ENCODE measurements at places on chromosomes 13 and 19.
A peak's percentile ranks its signal among the peaks of the same experiment; 100 is the strongest.

DNA sequence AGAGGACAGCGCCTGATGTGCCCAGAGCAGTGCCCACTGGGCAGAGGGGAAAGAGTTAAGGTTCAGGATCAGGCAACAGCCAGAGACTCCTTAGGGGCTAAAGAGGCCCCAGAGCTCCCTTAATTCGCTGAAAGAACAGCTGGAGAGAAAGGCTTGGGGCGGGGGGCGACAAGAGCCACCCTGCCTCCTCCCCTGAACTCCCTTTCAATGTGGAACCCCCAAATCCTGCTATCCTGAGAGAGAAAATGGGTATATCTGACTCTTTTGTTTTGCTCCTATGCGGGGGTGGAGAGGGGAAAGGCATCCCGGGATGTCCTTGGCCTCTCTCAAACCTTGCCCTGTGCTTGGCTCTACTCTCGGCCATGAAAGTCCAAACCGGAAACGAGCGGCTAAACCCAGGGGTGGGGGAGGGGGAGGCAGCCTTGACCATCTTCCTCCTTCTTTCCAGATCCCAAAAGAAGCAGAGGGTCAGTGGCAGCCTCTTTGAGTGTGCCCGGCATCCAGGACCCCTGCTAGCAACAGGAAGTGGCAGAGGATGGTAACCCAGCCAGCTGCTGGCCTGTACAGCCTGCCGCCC lies 4.7 kb downstream of the PRKACA start:
- no peak overlapping the region for H3K27ac ChIP-seq
- H3K27me3 ChIP-seq: no peaks in the 10 kb centered on the region
- no peak for DNase-seq
- H3K4me1 ChIP-seq: peaks cover 29% of the 10 kb centered on the region
- no peaks in the 10 kb centered on the region for H3K36me3 ChIP-seq

GRCh38 chr19:5263615-5264014 lies 77.0 kb downstream of the PTPRS start:
- DNase-seq: no peak
- H3K27me3 ChIP-seq: no peaks in the 10 kb centered on the region
- no peak overlapping the region for H3K4me3 ChIP-seq
- H3K27ac ChIP-seq: no peak overlapping the region
- H3K4me1 ChIP-seq: no peaks in the 10 kb centered on the region

- H3K4me1 ChIP-seq: no peaks in the 10 kb centered on the region
- no peak for DNase-seq
- no peak overlapping the region for H3K4me3 ChIP-seq
- no peak overlapping the region for H3K27ac ChIP-seq
Measured at GRCh38 chr13:45707516-45708100, 5.5 kb downstream of the CBY2 start.

DNA sequence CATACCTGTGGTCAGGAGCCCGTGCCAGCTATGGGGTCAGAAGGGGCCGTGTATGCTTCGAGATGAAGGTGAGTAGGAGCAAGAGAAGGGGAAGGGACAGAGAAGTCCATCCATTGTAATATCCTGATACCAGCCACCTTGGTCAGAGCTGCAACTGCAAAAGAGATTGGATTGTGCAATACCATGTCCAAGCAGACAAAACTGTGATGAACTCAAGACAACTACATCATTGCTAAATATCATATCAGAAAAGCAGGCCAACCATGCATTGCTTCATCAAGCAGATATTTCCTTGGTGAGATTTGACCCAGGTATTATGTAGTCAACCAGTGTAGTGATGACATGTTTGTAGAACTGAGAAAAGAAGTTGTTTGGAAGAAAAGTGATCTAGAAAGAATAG lies 12.1 kb downstream of the HNRNPUL1 start:
- DNase-seq: no peak
- H3K27ac ChIP-seq: no peak overlapping the region
- no peaks in the 10 kb centered on the region for H3K27me3 ChIP-seq
- H3K4me1 ChIP-seq: no peaks in the 10 kb centered on the region
- peaks cover 90% of the 10 kb centered on the region for H3K36me3 ChIP-seq
- no peak overlapping the region for H3K4me3 ChIP-seq

GRCh38 chr13:110414931-110415330 lies 107.8 kb downstream of the COL4A2 start:
- H3K36me3 ChIP-seq: no peaks in the 10 kb centered on the region
- no peaks in the 10 kb centered on the region for H3K4me1 ChIP-seq
- H3K27me3 ChIP-seq: peaks cover 14% of the 10 kb centered on the region
- no peak for DNase-seq
- H3K27ac ChIP-seq: no peak overlapping the region
- no peak overlapping the region for H3K4me3 ChIP-seq

DNA sequence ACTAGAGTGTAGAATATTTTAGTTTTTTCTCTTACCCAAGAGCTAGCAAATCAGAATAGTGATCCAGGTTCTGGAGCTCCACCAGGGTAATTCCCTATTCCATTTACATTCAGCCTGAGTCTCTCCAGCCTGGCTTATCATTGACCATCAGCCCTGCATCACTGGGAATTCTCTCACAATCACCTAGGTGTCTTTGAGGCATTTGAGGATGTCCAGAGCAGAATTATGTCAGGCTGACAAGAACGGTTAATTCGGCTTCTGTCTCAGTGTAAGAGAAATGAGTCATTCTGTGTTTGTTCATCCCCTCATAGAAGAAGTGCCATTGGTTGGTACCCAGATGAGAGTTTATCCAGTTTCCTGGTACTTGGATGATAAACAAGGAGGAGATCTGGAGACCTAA lies 180.5 kb downstream of the ZNF737 start:
- H3K4me1 ChIP-seq: no peaks in the 10 kb centered on the region
- DNase-seq: no peak
- no peak overlapping the region for H3K4me3 ChIP-seq
- no peak overlapping the region for H3K27ac ChIP-seq
- no peaks in the 10 kb centered on the region for H3K36me3 ChIP-seq

DNA sequence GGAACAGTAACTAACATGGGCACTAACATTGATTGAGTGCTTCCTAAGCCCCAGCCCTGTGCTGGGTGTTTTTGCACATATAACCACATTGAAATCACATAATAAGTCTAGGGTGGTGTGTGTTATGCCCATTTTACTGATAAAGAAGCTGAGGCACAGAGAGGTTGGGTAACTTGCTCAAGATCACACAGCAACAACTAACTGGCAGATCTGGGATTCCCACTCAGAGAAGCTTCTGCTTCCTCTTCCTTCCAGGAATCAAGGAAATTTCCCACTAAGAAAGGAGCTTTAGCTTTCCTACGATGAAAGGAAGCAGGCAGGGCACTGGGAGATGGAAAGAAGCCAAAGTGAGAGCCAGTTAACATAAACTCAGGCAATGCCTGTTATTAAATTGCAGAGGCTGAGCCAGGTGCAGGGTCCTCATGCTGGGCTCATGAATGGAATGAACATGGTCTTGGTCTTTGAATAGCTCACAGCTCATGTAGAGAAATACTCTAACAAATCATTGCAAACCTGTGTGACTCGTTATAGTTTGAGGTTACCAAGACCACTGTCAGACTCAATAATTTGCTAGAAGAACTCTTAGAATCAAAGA lies 10.1 kb downstream of the SSC5D start:
- H3K36me3 ChIP-seq: no peaks in the 10 kb centered on the region
- no peaks in the 10 kb centered on the region for H3K27me3 ChIP-seq
- H3K4me3 ChIP-seq: no peak overlapping the region
- DNase-seq: no peak
- H3K27ac ChIP-seq: no peak overlapping the region

DNA sequence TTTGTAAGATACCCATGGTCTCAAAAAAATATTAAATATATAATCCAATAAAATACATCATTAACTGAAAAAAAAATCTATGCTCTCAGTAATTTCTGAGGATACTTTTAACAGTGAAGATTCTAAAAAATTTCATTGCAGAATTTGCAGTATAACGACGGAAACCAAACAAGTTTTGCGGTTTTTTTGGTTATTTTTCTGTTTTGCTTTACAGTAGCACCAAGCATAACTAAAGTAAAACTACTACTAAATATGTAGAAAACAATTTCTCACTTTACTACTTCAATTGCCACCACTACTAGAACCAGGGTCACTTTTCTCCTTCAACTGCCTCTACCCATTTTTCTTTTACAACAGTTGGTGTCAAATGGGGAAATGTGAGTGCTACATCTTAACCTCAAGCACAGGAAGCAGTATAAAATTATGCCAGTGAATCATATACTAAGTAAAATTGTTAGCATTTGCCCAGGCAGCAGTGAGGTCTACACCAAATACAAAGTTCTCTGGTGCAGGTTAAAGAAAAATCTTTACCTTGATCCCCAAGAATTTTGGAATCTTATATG lies 24.1 kb downstream of the MICU2 start:
- no peaks in the 10 kb centered on the region for H3K27me3 ChIP-seq
- no peak overlapping the region for H3K4me3 ChIP-seq
- DNase-seq: peak; percentile 51
- no peaks in the 10 kb centered on the region for H3K36me3 ChIP-seq
- no peak overlapping the region for H3K27ac ChIP-seq

- H3K27me3 ChIP-seq: no peaks in the 10 kb centered on the region
- no peak for DNase-seq
- H3K27ac ChIP-seq: no peak overlapping the region
Measured at GRCh38 chr19:39918183-39918651, 16.2 kb downstream of the FCGBP start.

GRCh38 chr13:50936679-50937078 lies 27.1 kb downstream of the RNASEH2B start:
- DNase-seq: no peak
- H3K4me1 ChIP-seq: no peaks in the 10 kb centered on the region
- H3K4me3 ChIP-seq: no peak overlapping the region
- H3K36me3 ChIP-seq: peaks cover 36% of the 10 kb centered on the region

GRCh38 chr19:18833849-18834643 lies 2.3 kb downstream of the UPF1 start:
- H3K27me3 ChIP-seq: no peaks in the 10 kb centered on the region
- peaks cover 19% of the 10 kb centered on the region for H3K36me3 ChIP-seq
- peaks cover 52% of the 10 kb centered on the region for H3K4me1 ChIP-seq
- H3K4me3 ChIP-seq: peak overlapping the region; percentile 77
- no peak for DNase-seq

- peaks cover 22% of the 10 kb centered on the region for H3K4me1 ChIP-seq
- DNase-seq: no peak
- peak within 1 kb of the TSS; percentile 65 for H3K27ac ChIP-seq
- H3K36me3 ChIP-seq: no peaks in the 10 kb centered on the region
- no peaks in the 10 kb centered on the region for H3K27me3 ChIP-seq
- H3K4me3 ChIP-seq: peak within 1 kb of the TSS; percentile 22
Measured at GRCh38 chr19:3365836-3366752, at the start of gene NFIC. Gene NFIC (plus strand): TSS chr19:3366583. CDS start chr19:3366637, 54 bp downstream.

DNA sequence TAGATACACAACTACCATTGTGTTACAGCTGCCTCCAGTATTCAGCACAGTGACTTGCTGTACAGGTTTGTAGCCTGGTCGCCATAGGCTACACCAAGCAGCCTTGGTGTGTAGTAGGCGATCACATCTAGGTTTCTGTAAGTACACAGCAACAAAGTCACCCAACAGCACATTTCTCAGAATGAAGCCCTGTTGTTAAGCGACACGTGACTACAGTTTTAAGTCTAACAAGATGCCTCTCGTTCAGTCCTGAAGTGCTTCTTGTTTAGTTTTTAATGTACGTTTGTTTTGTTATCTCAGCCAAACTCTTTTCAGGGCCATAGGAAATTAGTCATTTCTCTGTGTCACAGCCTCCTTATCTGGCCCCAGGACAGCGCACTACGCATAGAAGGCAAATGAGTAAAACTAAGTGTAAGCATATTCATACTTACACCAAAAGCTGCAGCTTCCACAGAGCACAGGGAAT lies 50.0 kb upstream of the GPR183 start:
- peak overlapping the region; percentile 43 for H3K4me3 ChIP-seq
- peak; percentile 41 for DNase-seq
- H3K36me3 ChIP-seq: no peaks in the 10 kb centered on the region

DNA sequence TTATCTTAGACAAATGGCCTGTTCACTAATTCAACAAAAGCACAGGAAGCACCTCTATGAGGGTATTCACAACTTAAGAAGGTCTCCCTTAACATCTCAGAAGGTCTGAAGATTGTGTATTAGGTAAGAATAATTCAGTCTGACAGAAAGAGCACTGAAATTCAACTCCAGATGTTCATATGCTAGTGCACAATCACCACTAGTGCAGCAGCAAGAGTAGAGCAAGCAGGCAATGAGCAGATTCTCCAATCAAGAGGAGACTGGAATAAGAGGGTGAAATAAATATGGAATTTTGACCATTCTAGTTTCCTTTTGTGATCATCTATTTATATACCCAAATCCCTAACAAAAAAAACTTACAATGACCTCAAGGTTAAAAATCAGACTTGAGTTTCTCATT lies 52.0 kb downstream of the MPHOSPH8 start:
- peaks cover 12% of the 10 kb centered on the region for H3K4me1 ChIP-seq
- no peak for DNase-seq
- no peaks in the 10 kb centered on the region for H3K36me3 ChIP-seq
- H3K4me3 ChIP-seq: no peak overlapping the region
- no peak overlapping the region for H3K27ac ChIP-seq

- H3K4me3 ChIP-seq: no peak overlapping the region
- H3K4me1 ChIP-seq: peaks cover 12% of the 10 kb centered on the region
- peak; percentile 10 for DNase-seq
- no peaks in the 10 kb centered on the region for H3K27me3 ChIP-seq
- peak overlapping the region; percentile 44 for H3K27ac ChIP-seq
Measured at GRCh38 chr19:55216461-55217198, 7.3 kb upstream of the PTPRH start.

DNA sequence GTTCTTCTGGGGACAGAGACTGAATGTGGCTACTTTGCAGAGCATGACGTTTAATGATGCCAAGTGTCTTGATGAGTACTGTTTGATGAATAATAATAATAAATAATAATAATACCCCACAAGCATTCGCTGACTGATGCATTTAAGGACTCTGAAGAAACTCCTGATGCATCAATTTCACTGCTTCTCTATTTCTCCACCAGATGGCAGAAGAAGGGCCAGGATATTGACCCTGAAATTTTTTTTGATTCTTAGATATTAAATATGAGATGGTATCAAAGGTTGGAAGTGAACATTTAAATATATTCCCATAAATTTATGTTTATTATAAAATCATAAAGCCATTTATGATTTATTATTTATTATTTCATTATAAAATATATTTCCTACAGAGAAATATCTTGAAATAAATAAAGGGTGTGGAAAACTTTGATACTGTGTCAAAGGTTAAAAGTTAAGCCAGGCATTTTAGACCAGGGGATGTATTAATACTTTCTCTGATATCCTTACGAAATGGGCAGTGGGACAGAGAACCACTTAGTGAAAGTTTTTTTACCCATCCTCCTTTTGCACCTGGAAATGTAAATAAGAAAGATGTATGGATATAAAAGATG lies 170.9 kb downstream of the LACC1 start:
- no peaks in the 10 kb centered on the region for H3K27me3 ChIP-seq
- no peaks in the 10 kb centered on the region for H3K36me3 ChIP-seq

DNA sequence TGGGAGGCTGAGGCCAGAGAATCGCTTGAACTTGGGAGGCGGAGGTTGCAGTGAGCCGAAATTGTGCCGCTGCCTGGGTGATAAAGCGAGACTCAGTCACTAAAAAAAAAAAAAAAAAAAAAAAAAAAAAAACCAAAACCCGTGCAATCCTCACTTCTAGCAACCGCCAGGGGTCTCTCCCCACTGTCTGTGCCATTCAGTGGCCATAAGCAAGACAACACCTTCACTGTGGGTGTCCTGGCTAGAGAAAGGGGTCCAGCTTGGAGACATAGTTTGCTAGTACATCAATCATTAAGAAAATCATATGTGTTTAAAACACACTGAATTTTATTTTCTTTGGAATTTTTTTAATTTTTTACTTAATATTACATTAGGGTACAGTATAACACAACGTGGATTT lies 68.2 kb downstream of the RASL11A start:
- no peaks in the 10 kb centered on the region for H3K4me1 ChIP-seq
- no peak for DNase-seq
- no peak overlapping the region for H3K4me3 ChIP-seq
- no peaks in the 10 kb centered on the region for H3K27me3 ChIP-seq
- no peaks in the 10 kb centered on the region for H3K36me3 ChIP-seq

All from CD8-positive, alpha-beta memory T cell (primary cell).